ENCODE measurements at places on chromosomes 2 and 18.

DNA sequence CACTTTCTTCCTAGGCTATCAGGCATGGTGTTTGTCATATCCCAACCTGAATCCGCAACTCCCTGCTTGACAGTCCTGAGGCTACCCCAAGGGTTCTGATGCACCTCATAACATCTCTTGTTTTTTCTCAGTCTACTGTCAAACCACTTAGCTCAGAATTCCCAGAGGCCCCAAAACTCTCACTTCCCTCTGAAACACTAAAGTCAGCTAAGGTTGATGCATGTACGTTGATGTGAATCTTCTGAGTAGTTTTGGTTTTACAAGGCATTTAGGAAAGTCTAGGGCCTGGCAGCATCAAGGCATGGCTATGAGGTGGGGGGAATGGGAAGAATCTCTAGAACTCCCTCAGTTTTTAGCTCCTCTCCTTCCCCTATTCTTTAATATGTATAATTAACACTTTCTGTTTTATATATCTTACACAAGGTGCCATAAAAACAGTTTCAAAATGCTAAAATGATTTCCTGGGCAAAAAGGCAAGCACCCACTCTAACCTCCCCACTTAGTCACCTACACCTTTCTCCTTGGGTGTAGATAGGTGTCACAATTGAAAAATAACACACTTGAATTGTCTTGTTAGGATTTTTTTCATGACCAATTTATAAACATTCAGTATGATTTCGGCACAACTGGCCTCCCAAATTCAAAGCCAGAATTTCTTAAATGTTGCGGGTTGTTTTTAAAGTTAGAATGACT is 71.4 kb upstream of the TANK start:
- no peak for DNase-seq

DNA sequence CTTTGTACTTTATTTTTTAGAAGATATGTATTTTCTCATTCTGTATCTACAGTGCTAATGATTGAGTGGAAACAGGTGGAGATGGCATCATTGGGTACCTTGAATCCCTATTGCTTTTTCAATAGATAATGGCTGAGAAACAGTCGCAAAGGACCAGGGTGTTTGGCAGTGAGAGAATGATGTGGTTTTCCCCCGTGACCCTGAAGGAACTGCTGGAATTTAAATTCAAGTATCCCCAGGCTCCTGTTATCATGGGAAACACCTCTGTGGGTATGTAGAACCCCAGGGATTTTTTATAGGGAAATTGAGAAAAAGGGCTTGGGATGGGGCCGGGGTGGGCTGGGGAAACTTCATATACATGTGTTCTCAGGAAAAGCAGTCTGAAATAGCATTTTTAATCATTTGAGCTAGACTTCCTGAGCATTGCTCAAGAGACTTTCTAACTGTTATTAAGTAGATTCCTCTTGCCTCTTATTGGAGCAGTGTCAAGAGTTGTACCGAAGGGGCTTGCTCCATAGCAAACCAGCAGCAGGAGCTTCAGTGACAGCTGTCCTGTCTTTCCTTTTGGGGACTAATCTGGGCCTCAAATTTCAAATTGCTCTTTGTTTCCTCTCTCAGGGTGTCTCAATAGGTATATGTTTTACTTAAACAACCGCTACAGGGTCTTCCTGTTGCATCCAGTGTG is 18.9 kb downstream of the AOX1 start:
- no peak for DNase-seq

- DNase-seq, result peak; percentile 50
Measured at GRCh38 chr2:33441235-33441810, 35.1 kb upstream of the RASGRP3 start.

DNA sequence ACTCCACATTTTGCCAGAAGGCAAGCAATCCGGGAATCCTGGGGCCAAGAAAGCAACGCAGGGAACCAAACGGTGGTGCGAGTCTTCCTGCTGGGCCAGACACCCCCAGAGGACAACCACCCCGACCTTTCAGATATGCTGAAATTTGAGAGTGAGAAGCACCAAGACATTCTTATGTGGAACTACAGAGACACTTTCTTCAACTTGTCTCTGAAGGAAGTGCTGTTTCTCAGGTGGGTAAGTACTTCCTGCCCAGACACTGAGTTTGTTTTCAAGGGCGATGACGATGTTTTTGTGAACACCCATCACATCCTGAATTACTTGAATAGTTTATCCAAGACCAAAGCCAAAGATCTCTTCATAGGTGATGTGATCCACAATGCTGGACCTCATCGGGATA is 26.8 kb downstream of the B3GNT2 start:
- DNase-seq, result no peak

DNA sequence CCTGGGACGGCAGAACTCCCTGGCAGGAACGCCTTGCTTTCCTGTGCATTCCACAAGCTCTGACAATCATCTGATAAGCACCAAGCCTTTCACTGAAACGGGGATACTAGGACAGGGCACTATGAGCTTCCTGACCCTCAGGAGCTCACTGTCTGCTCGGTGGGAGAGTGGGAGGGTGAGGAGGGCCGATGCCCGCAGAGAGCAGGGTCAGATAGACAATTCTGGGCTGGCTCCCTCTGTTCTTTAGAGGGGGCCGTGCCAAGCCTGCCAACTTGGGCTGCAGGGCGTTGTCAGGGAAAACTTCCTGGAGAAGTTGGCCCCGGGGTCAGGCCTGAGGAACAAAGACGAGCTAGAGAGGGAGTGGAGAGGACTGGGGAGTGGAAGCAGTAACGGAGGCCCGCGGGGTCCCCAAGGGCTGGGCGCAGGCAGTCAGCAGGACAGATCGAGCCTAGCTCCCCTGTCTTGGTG is 82.0 kb downstream of the CTAGE1 start:
- no peak for DNase-seq

Measured in pulmonary artery endothelial cell (primary cell).